A673 (cell line): ENCODE measurements at places on chromosomes 6 and 20.

GRCh38 chr20:6566821-6567220 lies 200.7 kb upstream of the BMP2 start:
- no peak for DNase-seq

DNA sequence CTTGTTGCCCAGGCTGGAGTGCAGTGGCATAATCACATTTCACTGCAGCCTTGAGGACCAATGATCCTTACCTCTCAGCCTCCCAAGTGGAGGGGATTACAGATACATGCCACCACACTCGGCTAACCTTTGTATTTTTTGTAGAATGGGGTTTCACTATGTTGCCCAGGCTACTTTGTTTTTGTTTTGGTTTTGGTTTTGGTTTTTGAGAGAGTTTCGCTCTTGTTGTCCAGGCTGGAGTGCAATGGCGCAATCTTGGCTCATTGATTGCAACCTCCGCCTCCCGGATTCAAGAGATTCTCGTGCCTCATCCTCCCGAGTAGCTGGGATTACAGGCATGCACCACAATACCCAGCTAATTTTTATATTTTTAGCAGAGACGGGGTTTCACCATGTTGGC lies 105.5 kb downstream of the BMP7 start:
- no peak for DNase-seq

DNA sequence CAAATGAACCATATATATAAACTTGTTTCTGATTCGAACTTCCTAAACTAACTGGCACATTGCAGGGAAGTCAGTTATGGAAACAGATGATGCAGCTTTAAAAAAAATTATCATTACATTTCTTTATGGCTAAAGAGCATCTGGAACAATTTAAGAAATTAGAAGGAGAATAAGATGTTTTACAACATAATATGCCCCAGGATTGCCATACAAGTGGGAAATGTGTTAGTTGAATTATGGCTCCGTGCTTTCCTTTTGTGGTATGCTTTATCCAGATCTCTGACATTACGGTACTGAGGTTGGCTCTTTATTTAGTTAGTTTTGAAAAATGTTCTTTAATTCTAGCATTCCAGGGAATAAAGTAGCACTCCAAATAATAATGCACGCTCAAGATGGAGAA lies 343.0 kb upstream of the ZFP64 start:
- no peak for DNase-seq

GRCh38 chr6:71347119-71347518 lies 58.5 kb downstream of the OGFRL1 start:
- DNase-seq, result no peak

GRCh38 chr6:26327450-26328264 lies 37.3 kb upstream of the BTN3A2 start:
- DNase-seq, result peak; percentile 82

DNA sequence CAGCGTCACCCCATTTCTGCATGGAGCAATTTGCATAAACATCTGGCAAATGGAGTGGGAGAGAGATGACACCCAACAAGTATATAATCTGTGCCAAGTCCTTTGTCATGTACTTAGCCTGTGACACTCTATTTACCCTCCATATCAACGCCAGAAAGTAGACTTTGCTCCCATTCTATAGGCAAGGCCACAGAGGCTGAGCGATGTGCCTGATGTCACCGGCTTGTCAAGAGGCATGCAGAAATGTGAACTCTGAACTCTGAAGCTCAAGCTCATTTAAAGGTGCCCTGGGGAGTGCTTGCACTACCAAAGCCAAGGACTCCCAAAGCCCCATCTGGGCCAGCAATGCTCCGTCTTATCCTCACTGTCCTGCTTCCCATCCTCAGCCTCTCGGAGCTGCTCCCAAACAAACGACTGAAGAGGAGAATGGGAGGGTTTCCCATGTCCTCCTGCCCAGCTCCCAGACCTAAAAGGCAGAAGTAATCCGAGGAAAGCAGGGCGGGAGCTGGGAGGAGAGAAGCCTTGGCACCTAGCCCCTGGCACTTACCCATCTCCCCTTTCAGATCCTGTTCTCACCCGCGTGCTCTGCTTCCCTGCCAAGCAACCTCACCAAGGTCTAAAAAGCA lies 9.2 kb downstream of the CPNE5 start:
- no peak for DNase-seq
